ENCODE measurements at places on chromosomes 16 and 17.

DNA sequence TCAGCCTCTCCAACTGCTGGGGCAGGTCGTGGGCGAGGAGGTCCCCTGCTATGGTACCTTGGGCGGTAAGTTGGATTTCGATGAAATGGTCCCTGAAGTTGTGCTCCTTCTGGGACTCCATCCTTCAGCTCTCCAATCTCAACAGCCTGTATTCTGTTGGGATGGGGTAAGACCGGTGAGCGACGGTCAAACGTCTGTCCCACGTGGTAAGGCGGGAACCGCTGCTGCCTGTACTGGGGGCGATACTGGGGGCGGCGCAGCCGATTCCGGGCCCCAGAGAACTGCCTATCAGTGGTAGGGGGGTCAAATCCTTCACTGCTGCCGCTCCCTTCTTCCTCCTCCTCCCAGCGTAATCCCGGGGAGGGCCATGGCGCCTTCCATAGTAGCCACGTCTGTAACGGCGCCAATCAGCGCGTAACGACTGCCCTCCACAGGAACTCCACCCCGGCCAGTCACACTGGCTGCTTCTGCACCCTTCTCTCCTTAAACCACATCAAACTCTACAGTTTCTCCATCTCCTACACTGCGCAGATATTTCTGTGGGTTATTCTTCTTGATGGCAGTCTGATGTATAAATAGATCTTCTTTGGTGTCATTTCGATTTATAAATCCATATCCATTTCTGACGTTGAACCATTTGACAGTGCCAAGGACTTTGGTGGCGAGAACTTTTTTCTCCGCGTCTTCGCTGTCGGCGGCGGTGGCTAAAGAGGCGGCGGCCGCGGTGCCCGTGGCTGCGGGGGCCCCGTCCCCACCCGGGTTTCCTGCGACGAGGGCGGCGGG lies 41.1 kb downstream of the AHSP start:
- no peak for DNase-seq

- DNase-seq = peak; percentile 5
Observed at GRCh38 chr16:2388875-2389433, 40.3 kb upstream of the CCNF start.

GRCh38 chr16:20851601-20852000 lies 45.3 kb downstream of the REXO5 start:
- DNase-seq = peak; percentile 73

DNA sequence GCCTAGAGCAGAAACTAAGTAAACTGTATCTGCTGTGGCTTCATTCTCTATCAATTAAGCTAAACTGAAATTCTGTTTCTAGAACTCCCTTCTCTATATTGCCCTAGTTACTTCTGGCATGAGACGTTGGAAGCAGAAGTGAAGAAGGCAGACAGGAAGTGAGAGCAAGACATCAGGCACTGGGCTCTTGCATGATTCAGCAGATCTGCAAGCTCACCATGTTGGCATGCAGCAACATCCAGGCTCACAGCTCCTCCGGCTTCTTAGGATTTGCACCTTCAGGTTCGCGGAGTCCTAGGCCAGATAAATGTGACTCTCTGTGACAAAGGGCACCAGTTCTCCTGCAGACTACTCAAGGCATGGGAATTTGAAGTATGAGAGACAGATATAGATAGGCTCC lies 148.3 kb downstream of the CDH8 start:
- no peak for DNase-seq

- DNase-seq = no peak
Observed at GRCh38 chr16:6377956-6378355, 954.7 kb upstream of the RBFOX1 start.

DNA sequence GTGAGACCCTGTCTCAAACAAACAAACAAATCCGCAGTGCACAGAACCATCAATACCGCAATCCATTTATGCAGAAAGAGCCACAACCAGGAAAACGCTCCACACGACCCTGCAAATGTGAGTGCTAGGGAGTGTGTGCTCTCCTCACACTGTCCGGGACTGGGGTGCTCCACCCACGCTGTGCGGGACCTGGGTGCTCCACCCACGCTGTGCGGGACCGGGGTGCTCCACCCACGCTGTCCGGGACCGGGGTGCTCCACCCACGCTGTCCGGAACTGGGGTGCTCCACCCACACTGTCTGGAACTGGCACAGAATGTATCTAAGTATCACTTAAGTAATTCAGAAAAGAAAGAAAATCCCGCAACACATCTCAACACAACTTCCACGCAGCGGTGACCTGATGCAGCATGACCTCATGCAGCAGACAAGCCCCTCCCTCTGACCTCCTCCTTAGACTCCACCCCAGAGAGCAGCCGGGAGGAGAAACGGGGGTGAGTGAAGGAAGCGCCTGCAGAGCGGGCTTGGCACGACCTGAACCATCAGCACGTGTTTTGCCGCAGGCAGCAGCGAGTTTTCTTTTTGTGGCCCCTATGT lies 38.5 kb downstream of the ZNF276 start:
- no peak for DNase-seq
